ENCODE measurements at places on chromosomes 3 and 15. TPM values are rescaled to one million over a fixed set of nuclear protein-coding genes. Genes with fewer than 3 reads are reported as not detected.

IQGAP1 gene
- 198 TPM for total RNA-seq

ARHGEF26 gene
- not detected for total RNA-seq

GAP43 gene
- total RNA-seq, result not detected

IQCB1 gene
- 46.8 TPM for total RNA-seq

TRH gene
- total RNA-seq, result not detected

ITGB5 gene
- 4.5 TPM for total RNA-seq

TOMM70 gene
- 26.0 TPM for total RNA-seq

GOLGA8N gene
- total RNA-seq, result 1.4 TPM

Measured in CD4-positive, CD25-positive, alpha-beta regulatory T cell (primary cell).